ENCODE measurements at places on chromosomes 4 and X.

- no peak for DNase-seq
Measured at GRCh38 chr4:41944089-41944488, 8.9 kb downstream of the TMEM33 start.

GRCh38 chrX:134619838-134620237 is 38.4 kb downstream of the PLAC1 start:
- no peak for DNase-seq

DNA sequence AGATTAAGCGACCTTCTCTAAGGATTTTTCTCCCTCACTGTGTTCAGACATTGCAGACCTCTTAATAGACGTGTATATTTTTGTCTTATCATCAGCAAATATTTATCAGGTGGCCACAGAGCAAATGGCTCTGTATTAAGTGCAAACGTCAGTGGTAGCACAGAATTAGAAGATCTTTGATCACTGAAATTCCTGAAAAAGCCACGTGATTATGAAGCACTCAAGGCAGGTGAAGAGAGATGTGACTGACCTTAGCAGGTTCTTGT is 105.9 kb upstream of the TBC1D9 start:
- no peak for DNase-seq

DNA sequence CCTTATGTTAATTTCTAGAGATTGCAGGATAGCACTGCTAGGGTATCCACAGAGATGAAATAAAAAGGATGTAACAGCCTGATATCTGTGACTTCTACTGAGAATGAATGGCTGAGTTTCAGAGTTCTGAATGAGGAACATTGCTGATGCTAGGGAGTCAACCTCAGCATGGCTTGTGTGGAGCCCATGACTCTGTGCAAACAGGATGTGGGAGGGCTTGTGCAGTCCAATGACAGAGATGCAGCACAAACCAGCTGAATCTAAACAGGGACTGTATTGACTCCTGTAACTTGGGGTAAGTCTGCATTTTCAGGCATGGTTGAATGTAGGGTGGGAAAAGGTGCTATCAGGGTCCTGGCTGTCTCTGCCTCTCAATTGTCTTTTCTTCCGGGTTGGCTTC is 5.3 kb upstream of the RASL11B start:
- DNase-seq = no peak

- DNase-seq = no peak
Measured at GRCh38 chr4:17721496-17722355, 59.7 kb downstream of the FAM184B start.

- no peak for DNase-seq
Measured at GRCh38 chr4:67092351-67092750, 453.0 kb downstream of the CENPC start.

GRCh38 chr4:173307778-173308177 is 26.4 kb downstream of the HMGB2 start:
- DNase-seq = no peak

DNA sequence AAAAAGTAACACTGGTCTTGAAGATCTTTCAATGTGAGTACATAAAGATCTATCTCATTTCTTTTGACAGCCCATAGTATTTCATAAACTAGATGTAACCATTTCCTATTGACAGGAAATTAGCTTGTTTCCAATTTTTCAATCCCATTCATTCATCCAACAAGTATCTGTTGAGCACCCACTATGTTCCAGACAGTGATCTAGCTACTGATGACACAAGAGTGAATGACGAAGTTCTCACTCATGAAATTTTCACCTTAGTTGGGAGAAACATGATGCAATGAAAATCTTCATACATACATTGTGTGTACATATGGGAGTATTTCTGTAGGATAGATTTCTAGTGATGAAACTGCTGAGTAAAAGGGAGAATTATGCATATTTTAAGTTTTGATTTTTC is 1.7 kb downstream of the CD38 start:
- no peak for DNase-seq

GRCh38 chr4:4443821-4444220 is 56.9 kb downstream of the NSG1 start:
- no peak for DNase-seq

DNA sequence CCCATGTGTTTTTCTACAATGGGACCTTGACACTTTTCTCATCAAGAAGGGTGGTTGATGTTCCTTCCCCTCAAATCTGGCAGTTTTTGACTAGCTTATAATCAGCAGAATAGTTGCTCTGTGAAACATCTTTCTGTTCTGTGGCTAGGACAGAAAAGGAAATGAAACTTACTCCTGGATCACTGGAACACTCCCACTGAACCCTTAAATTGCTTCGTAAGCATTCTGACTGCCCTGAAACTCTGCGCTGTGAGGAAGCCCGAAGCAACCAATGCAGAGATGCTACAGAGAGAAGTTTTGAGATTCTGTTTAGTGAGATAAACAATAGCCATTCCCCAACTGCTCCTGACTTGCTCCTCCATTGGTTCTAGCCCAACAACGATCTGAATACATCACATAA is 602.2 kb downstream of the CENPC start:
- no peak for DNase-seq

GRCh38 chr4:153556435-153556815 is 90.3 kb downstream of the TMEM131L start:
- no peak for DNase-seq

- DNase-seq = no peak
Measured at GRCh38 chrX:133414406-133415275, 648 bp downstream of the GPC4 start.

- no peak for DNase-seq
Measured at GRCh38 chr4:153211986-153212728, 7.9 kb downstream of the TRIM2 start.

- DNase-seq = no peak
Measured at GRCh38 chrX:114047558-114047957, 536.3 kb upstream of the HTR2C start.

DNA sequence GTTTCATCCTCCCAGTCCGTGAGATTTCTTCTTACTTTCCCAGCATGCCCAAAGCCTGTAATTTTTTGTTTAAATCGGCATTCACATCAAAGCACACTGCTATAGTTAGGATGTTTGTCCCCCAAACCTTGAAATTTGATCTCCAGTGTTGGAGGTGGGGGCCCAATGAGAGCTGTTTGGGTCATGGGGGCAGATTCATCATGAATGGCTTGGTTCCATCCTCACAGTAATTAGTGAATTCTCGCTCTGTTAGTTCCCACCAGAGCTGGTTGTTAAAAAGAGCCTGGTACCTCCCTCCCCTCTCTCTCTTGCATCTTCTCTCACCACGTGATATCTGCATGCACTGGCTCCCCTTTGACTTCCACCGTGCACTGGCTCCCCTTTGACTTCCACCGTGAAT is 40.5 kb upstream of the PGRMC2 start:
- no peak for DNase-seq

GRCh38 chr4:155795991-155796390 is 37.2 kb downstream of the GUCY1B1 start:
- DNase-seq = no peak

- no peak for DNase-seq
Measured at GRCh38 chrX:103413705-103414387, 37.5 kb downstream of the BEX3 start.

GRCh38 chr4:21083413-21083812 is 383.2 kb downstream of the PACRGL start:
- DNase-seq = no peak
